NCI-H1930 (cell line): ENCODE measurements at places on chromosomes 1 and 21.

GRCh38 chr1:241706967-241707366 lies 54.9 kb downstream of the WDR64 start:
- DNase-seq: no peak

GRCh38 chr1:89871768-89872473 lies 51.1 kb downstream of the LRRC8D start:
- DNase-seq: no peak

DNA sequence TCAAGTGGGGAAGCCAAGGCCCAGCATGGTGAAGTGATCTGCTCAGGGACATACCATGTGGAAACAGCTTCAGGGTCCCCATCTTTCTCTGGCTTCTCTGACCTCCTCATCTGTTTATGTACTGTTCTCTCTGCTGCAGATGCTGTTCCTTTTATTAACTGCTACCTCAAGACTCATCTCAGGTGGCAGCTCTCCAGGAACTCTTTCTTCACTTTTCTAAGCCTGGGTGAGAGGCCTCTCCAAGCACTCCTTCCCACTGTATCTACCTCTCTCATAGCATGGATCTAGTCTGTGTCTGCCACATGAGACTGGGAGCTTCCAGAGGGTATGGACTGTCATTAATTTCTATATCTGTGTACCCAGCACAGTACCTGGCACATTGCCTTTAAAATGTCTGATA lies 73.4 kb upstream of the PPM1J start:
- no peak for DNase-seq

GRCh38 chr1:185170291-185170848 lies 13.4 kb downstream of the SWT1 start:
- peak; percentile 60 for DNase-seq
